ENCODE measurements at places on chromosomes 5 and 9. TPM values are rescaled to one million over a fixed set of nuclear protein-coding genes. Genes with fewer than 3 reads are reported as not detected.

Gene ADAMTS2
- total RNA-seq, result 1.1 TPM

Gene LAMC3
- total RNA-seq, result under 0.01 TPM

Gene SPATA31C1
- not detected for total RNA-seq

Gene PRELID2
- 17.0 TPM for total RNA-seq

Gene FOXB2
- not detected for total RNA-seq

Gene TRIP13
- 35.3 TPM for total RNA-seq

Gene PHF19
- 44.6 TPM for total RNA-seq

Gene RETREG1
- total RNA-seq, result not detected

Gene ERMP1
- total RNA-seq, result 24.2 TPM

Gene CCL27
- total RNA-seq, result not detected

Gene MEIKIN
- total RNA-seq, result not detected

Gene OR1Q1
- not detected for total RNA-seq

Gene PCDHB14
- total RNA-seq, result 0.98 TPM

Gene PCDHB4
- total RNA-seq, result 0.33 TPM

Gene ACOT12
- total RNA-seq, result not detected

Gene TMEM252
- not detected for total RNA-seq

Gene DAB2
- total RNA-seq, result 158 TPM

Gene ROPN1L
- total RNA-seq, result 0.96 TPM

Gene ARHGEF37
- total RNA-seq, result 16.7 TPM

Gene KCNV2
- total RNA-seq, result not detected

Gene QRFP
- not detected for total RNA-seq

Gene OLFM1
- total RNA-seq, result 0.98 TPM

Gene SKP2
- total RNA-seq, result 46.0 TPM

Gene C5orf58
- not detected for total RNA-seq

Gene GFM2
- total RNA-seq, result 32.3 TPM

Gene UNC5A
- under 0.01 TPM for total RNA-seq

Gene FOXI1
- total RNA-seq, result under 0.01 TPM

Gene PLAC8L1
- total RNA-seq, result 0.29 TPM

Gene CTXN3
- total RNA-seq, result not detected

Gene SETX
- total RNA-seq, result 71.5 TPM

Gene FSTL4
- total RNA-seq, result 0.10 TPM

Gene PCDHA12
- under 0.01 TPM for total RNA-seq

Gene LRRTM2
- total RNA-seq, result 0.65 TPM

Gene GGTA1
- 0.65 TPM for total RNA-seq

Gene INSYN2B
- total RNA-seq, result 52.3 TPM

Gene AOPEP
- 32.0 TPM for total RNA-seq

Gene CCNI2
- total RNA-seq, result under 0.01 TPM

Gene SGTB
- 7.5 TPM for total RNA-seq

Gene ANKS6
- total RNA-seq, result 11.8 TPM

Gene C5orf22
- total RNA-seq, result 25.5 TPM

Gene HSD17B3
- total RNA-seq, result not detected

Gene CNTLN
- 11.2 TPM for total RNA-seq

Gene PAEP
- not detected for total RNA-seq

Gene CDX1
- not detected for total RNA-seq

Gene FBLL1
- 0.65 TPM for total RNA-seq

Gene FGF18
- total RNA-seq, result 0.10 TPM

Measured in vein endothelial cell (primary cell).